ENCODE measurements at places on chromosomes 1 and 21.

DNA sequence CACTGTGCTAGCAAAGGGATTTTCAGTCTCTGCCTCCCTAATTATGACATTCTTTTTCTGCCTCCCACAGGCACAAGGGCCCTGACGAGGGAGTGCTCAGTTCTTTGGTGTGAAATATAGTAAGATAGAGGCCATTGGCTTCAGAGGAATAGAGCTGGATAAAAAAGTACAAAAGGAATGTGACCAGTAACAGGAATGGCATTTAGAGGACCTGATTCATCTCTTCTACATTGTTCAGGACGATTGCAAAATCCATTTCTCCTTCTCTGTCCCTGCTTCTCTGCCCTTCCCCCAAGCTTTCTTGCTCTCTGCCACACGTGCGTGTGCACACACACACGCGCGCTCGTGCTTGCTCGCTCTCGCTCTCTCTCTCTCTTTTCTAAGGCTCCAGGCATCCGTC, 668.2 kb downstream of the KIF26B start:
- DNase-seq, result no peak

- no peak for DNase-seq
Observed at GRCh38 chr21:39319814-39320332, 6.4 kb upstream of the BRWD1 start.

DNA sequence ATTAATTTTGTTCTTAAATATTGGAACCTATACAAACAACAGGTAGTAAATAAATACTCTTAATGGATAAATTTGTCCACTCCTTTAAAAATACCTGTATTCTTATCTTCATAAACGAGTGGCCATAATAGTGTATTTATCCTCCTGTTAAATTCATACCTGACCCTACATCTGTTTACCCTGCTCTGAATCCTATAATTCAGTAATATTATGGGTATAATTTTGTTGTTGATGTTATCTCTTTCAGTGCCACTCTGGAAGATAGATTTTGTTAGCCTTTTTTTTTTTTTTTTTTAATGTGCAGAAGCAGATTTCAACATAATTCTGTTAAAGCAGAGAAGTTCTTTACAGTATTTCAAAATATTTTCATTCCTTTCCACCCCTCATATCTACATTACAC, 1337.9 kb downstream of the PLA2G4A start:
- no peak for DNase-seq

- DNase-seq, result no peak
Observed at GRCh38 chr1:212791261-212791675, 309 bp downstream of the NSL1 start.

GRCh38 chr1:14486401-14487201, 111.9 kb upstream of the KAZN start:
- no peak for DNase-seq

- no peak for DNase-seq
Observed at GRCh38 chr1:232012773-232013386, 386.3 kb downstream of the DISC1 start.

DNA sequence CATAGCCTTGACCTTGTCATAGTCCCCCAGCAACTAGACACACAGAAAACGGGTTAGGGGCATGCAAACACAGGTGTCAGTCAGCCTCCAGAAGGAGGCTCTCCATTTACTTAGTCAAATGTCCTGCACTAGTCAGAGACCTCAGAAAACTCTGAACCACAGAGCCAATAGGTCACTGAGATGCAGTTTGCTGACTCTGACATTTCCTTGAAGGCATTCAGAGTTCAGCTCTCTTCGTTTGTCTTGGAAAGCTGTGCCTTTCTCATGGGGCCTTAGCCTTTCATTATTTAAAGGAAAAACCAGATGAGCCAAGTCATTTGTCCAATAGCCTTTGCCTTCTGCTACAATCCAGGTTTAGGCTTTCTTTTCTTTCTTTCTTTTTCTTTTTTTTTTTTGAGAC, 3.5 kb downstream of the OLFML2B start:
- no peak for DNase-seq

DNA sequence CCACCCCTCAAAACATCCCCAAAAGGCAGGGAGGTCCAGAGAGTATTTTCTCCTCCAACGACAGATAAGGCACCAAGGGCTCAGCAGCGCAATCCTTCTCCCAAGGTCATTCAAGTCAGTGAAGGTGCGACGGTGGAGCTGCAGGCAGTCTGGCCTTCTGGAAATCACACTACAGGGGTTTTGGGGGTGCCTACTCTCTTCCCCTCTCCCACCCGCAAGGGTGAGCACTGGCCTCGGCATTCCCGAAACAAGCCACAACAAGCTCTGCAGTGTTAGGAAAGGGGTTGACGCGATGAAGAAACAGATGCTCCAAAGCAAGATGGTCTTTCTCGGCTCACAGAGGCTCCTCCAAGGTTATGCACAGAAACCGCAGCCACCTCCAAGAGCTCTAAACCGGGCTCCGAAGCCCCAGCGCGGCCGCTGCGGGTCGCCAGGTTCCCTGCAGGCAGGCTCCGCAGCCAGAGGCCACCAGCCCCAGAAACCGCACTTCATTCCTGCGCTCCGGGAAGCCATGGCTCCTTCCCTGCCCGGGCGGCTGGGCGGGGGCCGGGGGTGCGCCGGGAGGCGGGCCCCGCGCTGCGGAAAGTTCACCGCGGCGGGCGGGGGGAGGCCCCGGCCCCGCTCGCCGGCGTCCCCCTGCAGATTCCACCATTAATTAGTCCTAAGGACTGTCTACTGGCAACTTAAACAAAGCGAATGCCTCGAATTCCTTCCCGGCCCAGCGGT, 1.1 kb downstream of the LUZP1 start:
- peak; percentile 50 for DNase-seq

DNA sequence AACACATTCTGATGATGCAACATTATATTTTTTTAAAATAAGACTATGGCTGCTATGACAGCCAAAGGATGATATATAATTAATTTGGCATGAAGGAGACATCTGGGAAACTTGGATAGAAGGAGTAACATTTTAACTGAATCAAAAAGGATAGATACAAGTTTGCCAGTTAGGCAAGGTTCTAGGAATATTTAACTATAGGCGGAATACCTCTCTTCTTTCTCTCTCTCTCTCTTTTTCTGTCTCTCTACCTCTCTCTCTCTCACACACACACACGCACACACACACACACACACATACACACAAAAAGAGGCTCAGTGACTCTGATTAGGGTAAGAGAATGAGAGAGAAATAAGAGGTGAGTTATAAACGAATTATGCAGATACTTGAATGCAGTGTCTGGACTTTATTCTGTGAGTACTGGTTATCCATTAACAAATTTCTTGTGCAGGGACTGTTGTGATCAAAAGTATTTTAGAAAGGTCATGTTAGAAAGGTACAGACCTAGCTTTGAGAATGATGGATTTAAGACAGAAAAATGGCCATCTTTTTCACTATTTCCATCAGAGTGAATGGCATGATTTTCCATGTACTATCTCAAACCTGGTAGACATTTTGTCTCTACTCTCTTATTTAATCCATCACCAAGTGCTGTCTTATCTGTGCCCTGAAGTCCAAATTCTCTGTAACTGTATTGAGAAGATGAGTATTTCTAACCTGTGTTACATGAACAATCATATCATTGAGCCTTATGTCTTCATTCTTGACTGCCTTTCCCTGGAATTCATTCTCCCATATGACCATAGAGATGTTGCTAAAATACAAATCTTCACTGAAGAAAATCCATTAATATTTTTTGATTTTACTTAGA, 1106.9 kb upstream of the ADGRL4 start:
- no peak for DNase-seq

DNA sequence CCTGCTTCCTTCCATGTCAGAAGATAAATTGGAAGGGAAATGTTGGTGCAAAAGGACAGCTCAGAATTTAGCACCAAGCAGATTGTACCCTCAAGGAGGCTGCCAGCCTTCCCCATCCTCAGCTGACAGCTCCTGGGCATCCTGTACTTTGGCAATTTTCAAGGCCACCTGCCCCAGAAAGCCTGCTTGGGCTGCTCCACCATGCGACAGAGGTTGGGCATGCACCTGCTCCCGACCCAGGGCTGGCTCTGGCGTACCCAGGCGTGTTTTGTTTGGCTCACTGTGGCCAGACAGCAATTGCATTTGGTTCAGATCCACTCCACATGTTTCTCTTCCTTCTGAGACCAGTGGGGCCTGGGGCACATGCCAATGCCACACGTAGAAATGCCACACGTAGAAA, 547.8 kb downstream of the NPHP4 start:
- no peak for DNase-seq

DNA sequence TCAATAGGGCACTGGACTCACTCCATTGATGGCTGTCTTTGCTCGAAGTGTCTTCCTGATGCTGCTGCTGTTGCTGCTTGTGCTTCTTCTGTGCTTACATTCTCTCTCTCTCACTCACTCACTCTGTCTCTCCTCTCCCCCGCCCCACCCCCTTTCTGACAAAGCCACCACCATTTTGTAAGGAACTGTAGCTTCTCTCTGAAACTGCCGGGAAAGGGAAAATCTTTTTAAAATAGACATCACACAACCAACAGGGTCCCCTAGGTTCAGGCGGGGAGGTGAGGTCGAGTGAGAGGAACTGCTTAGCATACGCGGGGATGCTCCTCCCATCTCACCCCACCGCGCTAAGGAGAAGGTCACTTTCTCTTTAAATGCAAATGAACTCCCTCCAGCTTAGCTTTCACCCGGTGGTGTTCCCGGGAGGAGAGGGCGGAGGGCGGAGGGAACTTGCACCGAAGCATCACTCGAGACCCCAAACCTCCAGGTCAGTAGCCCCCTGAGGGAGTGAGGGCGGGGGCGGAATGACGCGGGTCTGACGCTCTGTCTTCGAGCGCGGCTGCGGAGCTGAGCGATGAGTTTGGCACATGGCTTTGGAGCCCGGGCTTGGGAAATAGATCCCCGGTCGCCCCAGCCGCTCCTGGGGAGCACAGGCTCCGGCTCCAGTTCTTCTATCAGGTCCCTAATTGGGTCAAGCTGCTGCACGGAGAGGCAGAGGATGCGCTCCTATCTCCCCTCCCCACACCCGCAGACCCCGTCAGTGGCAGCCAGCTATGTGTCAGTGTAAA, at the start of gene CCDC28B:
Gene CCDC28B, plus strand, starts transcription at position 370 of the 785 bp plus-strand sequence. CDS start 1,341 bp downstream, outside the sequence.
- DNase-seq, result peak; percentile 68

DNA sequence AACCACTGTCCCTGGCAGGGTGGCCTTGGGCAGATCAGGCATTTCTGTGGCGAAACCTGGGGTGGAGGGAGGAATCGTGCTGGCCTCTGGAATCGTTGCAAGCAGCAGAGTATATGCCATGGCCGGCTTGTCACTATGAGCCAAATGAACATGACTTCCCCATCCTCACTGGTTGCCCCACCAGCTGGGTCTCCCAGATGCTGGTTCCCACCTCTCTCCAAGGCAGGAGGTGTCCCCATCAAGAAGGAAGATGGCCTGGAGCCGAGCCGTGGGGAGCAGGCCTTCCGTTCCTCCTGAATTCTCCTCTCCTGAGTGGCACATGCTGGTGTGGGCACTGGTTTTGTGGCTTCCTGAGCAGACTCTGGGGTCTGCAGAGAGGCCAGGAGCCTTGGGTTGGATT, 60.2 kb upstream of the ACTRT2 start:
- DNase-seq, result no peak

DNA sequence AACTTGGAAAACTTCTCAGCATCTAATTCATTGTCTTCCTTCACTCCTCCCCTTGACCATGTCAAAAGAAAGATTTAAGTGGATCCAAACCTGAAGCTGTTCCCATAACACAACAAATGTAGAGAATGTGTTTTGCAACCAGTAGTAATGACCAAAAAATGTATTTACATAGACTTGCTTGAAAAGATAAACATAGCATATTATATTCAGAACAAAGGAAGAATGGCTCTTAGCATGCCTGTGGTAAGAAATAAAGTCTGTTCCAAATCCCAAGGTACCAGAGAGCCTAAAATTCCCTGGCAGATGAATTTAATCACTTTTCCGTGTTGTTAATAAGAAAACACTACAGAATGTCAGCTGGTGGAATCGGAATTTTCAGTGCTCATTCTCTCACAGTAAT, 36.8 kb downstream of the FMO3 start:
- DNase-seq, result no peak

GRCh38 chr1:54582566-54583306, 34.7 kb downstream of the ACOT11 start:
- no peak for DNase-seq

- DNase-seq, result peak; percentile 77
Observed at GRCh38 chr1:161766102-161766981, at the start of gene ATF6. ATF6 (plus strand) TSS chr1:161766320; CDS start chr1:161766361, 41 bp downstream.

- DNase-seq, result no peak
Observed at GRCh38 chr1:11196945-11197344, 7.8 kb downstream of the ANGPTL7 start.

- DNase-seq, result no peak
Observed at GRCh38 chr21:28884481-28884880, 108.2 kb downstream of the LTN1 start.

- no peak for DNase-seq
Observed at GRCh38 chr1:115810609-115811008, 30.3 kb downstream of the NHLH2 start.

DNA sequence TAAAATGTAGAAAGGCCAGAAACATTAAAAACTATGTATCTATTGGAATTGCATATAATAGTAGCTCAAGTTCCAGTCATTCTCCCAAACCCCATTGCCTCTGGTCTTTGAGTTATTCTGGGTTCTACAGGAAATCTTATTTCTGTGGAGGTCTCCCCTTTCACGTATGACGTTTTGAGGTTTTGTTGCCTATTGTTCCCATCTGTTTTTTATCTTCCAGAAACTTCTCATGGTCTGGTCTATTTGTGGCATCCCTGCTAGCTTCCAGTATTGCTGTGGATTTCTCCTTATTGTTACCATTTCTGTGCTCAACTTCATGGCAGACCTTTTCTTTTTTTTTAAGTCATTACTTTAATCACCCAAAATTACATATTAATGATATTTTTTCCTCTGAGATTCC, 43.3 kb downstream of the DTL start:
- DNase-seq, result no peak

DNA sequence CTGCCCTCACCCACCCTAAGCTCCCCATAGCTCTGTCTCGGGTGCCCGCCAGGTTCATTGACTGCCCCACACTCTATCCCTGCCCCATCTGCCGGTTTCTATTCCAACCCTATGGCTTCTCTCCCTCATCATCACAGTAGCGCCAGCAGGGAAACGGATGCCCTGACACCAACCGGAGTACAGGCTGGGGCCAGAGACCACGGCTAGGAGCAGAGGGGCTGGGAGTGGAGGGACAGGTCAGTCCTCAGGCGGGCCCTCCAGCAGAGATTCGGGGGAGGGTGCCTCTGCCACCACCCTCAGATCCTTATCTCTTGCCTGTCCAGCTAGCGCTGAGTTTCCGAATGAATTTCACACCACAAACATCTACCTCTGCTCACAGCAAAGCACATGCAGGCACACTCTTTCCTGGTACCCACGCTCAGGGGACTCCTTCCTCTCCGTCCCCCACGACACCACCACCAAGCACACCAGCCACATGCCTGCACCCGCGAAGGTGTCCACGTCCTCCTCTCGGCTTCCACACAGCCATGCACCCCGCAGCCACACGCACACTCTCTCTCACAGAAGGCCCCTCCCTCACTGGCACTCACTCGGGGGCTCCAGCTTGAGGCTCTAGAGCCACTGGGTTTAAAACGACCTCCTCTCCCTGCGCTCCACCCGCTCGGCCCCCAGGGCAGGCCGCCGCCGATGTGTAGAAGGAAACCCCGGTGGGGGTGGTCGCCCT, 7.2 kb downstream of the TAL1 start:
- no peak for DNase-seq

All from activated naive CD8-positive, alpha-beta T cell treated with anti-CD3 and anti-CD28 coated beads for 36 hours (primary cell).